ENCODE measurements at places on chromosomes 2 and 18.

DNA sequence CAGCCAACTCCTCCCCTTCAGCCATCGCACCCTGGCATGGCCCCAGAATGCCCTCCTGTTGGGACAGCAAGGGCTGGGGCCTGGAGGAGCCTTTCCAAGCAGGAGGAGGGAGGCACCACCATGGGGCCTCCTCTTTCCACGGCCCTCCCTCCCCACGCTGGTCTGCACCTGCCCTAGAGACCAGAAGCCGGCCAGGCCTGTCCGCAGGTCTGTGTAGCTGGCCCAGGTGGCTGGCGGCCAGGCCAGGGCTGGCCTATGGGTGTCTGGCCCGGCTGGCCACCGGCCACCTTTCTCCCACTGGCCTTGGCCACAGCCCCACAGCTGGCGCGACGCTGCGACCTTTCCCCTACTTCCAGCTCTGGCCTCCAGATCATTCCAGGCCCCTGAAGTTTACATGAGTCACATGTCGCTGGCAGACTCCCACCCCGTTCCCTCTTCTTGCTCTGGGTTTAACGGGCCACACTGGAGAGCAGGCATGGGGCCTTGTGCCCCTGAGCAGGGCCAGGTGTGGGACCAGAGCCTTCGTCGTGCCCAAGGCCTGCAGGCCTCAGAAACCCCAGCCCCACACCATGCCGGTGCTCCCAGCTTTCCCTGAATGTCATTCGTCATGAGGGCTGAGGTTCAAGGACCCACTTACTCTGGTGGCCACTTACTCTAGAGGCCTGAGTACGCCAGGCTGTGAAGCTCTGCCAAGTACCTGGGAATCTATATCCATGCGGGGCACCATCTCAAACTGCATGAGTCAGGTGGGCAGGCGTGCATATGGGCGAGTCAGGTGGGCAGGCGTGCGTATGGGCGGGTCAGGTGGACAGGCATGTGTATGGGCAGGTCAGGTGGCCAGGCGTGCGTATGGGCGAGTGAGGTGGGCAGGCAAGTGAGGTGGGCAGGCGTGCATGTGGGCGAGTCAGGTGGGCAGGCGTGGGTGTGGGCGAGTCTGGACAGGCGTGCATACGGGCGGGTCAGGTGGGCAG lies 33.3 kb upstream of the KLF11 start:
- DNase-seq = no peak

DNA sequence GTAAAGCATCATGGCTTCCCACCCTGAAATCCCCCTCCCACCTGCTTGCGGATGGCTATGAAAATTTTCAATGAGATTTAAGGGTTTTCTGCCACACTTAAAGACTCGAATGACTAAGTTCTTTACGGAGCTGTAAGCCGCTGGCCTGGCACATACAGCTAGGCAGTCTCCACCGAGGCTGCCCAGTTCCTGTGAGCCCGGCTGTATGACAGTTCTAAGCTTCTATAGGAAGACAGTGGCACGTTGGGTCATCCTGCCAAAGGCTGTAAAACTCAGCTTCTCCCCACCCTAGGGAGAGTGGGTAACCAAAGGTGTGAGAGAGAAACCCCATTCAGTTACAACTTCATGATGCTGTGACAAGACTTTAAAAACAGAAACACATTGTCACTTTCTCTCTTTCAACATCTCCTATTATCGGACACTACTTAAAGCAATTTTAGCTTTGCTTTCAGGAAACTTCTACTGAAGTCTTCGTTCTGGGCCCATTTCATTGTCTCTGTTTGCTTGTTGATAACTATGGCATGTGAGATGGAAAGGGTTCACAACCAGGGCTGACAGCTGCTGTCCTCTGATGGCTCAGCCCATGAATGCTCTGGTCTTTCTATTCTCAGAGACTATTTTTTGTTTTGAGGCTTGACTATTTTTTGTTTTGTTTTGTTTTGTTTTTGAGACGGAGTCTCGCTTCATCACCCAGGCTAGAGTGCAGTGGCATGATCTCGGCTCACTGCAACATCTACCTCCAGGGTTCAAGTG lies 7.1 kb downstream of the CASP8 start:
- no peak for DNase-seq

DNA sequence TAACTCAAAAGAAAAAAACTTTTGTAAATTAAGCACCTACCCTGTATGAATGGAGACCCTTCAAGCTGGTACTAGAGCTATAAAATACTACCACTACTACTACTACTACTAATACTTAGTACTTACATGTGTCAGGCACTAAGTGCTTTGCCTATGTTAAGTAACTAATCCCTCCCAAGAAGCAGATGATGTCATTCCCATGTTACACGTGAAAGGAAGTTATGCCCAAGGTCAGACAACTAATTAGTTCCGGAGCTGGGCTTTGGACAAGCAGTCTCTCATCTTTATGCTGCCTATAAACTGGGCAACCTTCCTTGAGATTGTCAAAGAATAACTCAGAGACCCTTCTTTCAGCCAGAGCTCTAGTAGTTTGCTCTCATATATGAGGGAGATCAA lies 13.9 kb upstream of the ATP6V1B1 start:
- no peak for DNase-seq

- DNase-seq = no peak
Observed at GRCh38 chr2:56130463-56131070, 53.2 kb upstream of the CCDC85A start.

GRCh38 chr2:105820691-105821090 lies 76.0 kb downstream of the NCK2 start:
- no peak for DNase-seq

DNA sequence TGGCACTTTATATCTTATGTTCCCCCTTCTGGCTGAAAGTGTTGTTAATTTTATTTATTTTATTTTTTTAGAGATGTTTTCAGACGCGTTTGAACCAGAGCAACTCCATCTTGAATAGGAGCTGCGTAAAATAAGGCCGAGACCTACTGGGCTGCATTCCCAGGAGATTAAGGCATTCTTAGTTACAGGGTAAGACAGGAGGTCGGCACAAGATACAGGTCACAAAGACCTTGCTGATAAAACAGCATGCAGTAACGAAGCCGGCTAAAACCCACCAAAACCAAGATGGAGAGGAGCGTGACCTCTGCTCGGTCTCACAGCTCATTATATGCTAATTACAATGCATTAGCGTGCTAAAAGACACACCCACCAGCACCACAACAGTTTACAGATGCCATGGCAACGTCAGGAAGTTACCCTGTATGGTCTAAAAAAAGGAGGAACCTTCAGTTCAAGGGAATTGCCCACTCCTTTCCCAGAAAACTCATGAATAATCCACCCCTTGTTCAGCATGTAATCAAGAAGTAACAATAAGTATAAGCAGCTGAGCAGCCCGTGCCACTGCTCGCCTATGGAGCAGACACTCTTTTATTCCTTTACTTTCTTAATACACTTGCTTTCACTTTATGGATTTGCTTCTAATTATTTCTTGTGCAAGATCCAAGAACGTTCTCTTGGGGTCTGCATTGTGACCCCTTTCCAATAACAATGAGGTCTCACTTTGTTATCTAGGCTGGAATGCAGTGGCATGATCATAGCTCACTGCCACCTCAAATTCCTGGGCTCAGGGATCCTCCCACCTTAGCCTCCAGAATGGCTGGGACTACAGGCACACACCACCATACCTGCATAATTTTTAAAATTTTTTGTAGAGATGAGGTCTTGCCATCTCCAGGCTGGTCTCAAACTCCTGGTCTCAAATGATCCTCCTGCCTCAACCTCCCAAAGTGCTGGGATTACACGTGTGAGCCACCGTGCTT lies 55.9 kb downstream of the CACNB4 start:
- no peak for DNase-seq

GRCh38 chr2:113826346-113827285 lies 63.3 kb upstream of the ACTR3 start:
- DNase-seq = no peak

- no peak for DNase-seq
Observed at GRCh38 chr2:114714313-114714712, 271.9 kb downstream of the DPP10 start.

DNA sequence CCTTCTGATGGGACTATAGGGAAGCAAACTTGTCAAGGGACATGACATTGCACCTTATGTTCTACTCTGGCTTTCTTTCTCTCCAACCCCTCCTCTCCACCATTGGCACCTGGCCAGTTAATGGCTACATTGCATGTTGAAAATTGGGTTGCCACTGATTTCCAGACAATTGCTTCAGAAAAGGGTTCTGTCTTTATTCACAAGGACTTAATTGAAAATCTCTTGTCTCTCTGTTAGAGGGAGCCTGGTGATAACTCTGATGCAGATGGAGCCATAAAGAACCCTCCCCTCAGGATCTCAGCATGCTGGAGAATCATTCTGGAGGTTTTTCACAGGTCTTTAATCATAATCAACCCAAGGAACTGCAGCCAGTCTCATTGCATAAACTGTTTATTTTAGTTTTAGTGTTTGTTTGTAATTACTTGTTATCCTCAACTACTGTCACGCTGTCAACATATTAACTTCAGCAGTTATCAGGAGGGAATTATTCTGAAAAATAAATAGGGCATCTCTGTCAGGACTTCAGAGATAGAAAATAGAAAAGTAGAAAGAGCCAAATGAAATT lies 316.8 kb downstream of the RIT2 start:
- no peak for DNase-seq

DNA sequence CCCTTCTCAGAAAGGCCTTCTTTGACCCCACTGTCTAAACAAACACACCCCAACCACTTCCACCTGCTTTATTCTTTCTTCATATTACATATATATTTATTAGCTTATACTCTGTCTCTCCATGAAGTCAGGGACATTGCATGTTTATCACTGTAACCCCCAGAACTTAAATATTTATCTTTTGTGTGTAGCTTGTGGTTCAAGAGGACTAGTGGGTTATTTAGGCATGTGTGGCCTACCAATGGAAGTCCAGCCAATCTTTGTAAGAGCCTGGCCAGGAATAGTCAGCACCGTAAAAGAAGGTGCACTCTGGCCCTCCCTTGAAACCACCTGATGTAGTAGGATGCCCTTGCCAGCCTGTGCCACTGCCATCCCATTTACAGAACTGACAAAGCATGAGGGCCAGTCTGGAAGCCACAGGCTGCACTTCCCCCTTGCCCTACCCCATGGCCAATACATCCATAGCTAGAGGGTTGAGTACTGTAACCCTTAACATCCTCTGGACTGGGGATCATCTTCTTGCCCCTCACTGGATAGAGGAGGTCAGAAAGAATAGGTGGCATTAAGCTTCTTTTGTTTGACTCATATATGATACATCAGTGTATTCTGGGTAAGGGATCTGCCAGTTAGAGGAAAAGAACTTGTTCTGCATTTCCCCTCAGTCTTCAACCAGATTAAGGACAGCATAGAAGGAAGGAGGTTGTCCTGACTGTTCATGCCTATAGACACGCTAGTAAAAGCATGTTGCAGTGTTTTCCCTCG lies 4.9 kb downstream of the NEMP2 start:
- DNase-seq = no peak

DNA sequence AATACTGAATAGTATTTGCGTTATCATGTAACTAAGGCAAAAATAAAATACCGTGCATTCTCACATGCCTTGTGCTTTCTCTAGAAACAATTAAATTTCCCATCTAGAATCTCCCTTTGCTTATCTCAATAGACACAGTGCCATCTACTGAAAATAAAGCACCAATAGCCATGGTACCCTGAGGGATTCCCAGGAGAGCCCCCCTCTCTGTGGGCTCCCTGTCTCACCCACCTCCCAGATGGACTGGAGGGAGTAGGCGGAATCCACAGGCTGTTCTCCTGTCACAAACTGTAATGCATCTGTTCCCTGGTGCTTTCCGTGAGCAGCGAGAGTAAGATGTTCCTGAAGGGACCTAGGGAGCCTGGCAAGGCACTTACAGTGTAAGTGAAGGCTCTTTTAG lies 112.4 kb upstream of the UPP2 start:
- DNase-seq = no peak

- no peak for DNase-seq
Observed at GRCh38 chr2:239394978-239395377, 5.8 kb downstream of the HDAC4 start.

GRCh38 chr2:239162976-239163687 lies 237.7 kb downstream of the HDAC4 start:
- DNase-seq = no peak

DNA sequence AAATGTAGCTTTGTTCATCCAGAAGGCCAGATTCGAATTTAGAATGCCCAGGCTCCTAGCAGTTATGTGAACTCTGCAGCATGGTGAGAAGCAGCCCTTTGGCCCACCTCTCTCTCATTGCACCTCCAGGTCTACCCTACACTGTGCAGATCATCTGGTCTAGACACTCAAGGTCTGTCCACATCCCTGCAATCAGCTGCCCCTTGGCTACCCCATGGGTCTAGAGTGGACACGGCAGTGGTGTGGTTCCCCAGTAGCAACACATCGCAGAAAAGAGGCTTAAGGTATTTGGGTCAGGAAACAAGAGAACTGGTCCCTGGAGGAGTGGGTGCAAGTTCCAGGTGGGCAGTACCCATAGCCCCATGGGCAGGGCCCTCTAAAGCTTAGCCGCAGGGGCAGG lies 76.6 kb upstream of the BCL2L11 start:
- DNase-seq = no peak

- no peak for DNase-seq
Observed at GRCh38 chr18:35026407-35027061, 14.7 kb upstream of the MAPRE2 start.
